Foreskin fibroblast (primary cell): ENCODE measurements at places on chromosomes 2 and 18.

GRCh38 chr2:32865399-32866068 lies 81.2 kb upstream of the LTBP1 start:
- DNase-seq = peak; percentile 97

GRCh38 chr2:96698221-96698861 lies 41.5 kb downstream of the LMAN2L start:
- no peak for DNase-seq

DNA sequence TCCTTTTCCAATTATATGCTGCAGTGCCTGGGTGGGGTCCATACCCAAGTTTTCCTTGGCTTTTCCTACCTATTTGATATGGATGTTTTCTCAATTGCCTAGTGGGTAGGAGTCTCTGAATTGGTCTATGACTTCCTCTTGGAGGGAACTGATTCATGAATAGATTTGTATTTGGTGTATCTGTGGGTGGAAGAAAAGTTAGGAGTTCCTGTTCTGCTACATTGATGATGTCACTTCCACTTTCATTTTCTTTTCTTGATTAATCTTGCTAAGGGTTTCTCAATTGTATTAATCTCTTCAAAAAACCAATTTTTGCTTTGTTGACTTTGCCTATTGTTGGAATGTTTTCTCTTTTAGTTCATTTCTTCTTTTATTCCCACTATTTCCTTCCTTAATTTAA lies 37.4 kb upstream of the SLC9A2 start:
- DNase-seq = no peak

DNA sequence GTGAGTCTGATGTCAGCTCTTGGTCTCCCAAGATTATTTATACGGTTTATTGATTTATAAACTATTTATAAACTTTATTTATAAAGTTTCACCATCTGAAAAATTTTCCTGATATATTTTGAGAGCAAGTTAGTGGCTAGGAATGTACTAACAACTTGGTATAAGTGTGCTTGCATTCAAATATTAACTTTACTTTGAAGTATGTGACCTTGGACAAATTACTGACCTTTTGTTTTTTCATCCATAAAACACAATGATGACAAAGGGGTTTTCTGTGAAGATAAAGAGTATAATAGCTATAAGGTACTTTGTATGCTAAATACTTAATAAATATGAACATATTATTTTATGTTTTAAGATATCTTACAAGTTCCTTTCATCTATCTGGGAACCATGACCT lies 221.7 kb downstream of the GCA start:
- no peak for DNase-seq

- no peak for DNase-seq
Measured at GRCh38 chr2:96254571-96254970, 11.2 kb downstream of the TMEM127 start.

DNA sequence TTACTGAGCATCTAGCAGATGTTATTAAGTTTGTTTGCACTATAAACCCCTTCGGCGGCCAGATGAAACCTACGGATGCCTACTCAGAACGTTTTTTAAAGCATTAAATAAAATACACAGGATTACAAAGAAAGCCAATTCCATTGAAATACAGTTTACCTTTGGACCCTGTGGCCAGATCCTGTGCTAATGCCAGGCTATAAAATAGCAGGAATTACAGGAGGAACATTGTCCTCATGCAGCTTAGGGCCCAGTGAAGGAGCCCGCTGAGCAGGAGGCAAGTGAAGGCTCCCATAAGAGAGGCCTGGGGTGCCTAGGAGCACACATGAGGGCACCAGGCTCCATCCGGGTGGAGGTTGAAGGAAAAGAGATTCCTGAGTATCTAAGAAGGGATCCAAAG lies 310.4 kb downstream of the MTX2 start:
- DNase-seq = no peak

DNA sequence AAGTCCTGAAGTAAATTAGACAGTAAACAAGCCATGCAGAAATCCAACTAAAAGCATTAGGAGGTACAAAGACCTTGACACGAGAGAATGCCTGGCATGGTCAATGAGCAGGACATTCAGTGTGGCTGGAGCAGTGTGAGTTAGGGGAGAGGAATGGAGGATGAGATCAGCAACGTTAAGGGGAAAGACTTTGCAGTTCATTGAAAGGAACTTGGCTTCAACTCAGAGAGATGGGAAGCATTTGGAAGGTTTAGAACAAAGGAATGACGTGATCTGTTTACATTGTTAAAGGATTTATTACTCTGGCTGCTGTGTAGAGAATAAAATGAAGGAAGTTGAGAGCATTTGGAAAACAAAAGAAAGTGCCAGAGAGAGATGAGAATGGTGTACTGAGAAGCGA lies 621.3 kb downstream of the XIRP2 start:
- peak; percentile 91 for DNase-seq

- DNase-seq = no peak
Measured at GRCh38 chr2:111196435-111196834, 75.7 kb downstream of the BCL2L11 start.

DNA sequence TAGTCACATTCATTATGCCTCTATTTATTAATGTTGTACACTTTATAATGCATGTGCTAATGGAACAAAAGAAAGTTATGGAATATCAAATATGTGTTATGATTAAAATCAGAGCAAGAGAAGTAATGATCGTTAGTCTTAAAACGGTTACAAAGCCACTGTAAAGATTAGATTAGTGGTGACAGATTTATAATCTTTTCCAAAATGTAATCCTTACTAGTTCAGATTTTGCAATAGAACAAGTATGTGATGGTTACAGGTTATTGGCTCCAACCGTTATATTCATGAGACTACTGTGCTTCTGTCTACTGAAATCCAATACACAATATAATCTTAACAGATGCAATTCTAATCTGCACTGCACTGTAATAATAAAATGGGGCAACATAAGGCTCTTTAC lies 180.6 kb downstream of the ZNF521 start:
- DNase-seq = no peak

DNA sequence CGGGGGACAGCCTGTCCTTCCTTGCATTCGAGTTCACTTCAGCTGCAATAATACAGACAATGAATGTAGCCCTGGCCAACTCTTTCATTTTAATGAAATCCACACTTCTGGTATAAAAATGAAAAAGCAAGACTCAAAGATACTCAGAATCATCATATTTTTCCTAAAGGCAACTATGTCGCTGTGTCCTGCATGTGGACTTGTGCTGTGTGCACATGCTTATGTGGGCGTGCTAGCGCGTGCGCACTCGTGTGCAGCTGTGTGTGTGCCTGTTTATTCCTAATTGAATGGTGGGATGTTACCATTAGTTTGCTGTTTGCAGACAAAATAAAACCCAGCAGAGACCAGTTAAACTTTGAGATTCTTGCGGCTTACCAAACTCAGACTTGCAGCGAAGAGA lies 49.6 kb downstream of the SMIM21 start:
- DNase-seq = peak; percentile 14

DNA sequence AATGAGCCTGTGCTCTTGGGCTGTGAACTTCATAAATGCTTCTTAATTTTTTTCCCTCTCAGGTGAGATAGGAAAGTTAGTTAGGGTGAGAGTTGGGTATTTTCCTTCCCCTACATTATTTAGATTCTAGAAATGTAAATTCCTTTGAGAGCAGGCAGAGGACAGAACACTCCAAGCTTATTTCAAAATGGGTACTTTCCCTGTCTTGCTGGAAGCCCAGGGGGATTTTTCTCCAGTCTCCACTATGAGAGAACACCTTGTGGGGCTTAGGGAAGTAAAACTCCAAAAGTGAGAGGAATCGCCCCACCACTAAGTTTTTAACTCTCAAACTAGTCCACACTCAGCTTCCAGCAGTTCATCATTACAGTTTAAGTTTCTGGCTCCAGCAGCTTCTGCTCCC lies 253.2 kb upstream of the CTAGE1 start:
- DNase-seq = no peak

DNA sequence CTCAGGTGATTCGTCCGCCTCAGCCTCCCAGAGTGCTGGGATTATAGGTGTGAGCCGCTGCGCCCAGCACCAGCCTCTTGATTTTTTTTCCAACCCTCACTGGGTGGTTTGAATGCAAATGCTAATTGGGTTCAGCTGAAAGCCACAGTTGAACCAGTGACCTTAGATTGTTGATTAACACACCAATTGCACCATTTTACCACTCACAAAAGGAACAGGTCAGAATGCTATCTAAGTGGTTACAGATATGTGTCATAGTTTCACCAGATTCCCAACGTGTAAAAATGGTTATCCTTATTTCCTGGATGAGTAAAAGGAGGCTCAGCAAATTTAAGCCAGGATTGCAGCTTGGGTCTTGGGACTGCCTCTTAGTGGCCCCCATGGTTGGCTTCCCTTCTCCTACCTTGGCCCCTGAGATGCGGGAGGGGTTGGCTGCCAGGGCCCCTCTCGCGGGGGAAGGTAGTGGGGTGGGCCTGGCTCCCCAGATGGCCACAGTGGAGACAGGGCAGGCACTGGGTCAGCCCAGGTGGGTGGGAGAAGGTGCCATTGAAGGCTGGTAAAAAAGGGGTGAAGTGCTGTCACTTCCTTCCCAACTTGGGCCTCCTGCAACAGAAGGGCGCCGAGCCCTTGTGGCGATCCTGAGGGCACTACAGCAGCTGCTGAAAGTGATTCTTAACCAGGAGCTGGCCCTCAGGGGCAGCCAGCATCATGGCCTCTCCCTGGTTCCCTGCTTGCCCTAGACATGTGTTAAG lies 164.9 kb upstream of the HAAO start:
- no peak for DNase-seq

DNA sequence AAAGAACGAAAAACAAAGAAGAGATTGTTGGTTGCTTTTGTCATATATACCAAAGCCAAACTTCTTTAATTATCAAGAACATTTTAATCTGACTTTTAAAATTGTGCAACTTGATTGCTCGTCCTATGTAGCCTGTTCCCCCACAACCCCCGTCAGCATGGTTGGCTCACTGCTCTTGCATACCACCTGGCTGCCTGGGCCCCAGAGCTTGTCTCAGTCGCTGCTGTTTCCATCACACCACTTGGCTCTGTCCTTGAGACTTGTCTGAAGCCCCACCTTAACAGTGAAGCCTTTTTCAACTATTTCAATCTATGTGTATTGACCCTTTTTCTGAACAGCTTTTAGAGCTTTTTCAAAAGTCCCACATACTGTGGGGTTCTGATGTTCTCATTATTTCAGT lies 270.8 kb downstream of the ZNF407 start:
- DNase-seq = no peak

- DNase-seq = no peak
Measured at GRCh38 chr2:81412681-81413080, 1108.1 kb upstream of the LRRTM1 start.

DNA sequence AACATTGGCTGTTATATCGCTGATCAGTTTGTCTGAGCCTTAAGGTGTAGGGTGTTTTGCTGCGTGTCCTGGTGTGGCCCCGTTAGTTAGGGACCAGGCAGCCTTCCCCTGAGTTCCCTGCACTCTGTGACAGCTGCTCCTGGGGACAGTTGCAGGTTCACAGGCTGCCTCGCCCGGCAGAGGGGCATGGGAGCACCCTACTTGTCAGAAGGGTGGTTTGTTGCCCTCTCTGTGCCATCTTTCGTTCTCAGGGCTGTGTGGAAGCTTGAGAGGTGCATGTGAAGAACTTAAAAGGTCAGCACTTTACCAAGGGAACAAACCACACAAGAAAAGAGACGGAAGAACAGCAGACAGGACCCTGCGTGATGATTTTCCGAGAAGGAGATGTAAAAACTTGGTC lies 159.6 kb downstream of the LDLRAD4 start:
- DNase-seq = no peak

GRCh38 chr18:7492385-7492784 lies 74.7 kb upstream of the PTPRM start:
- DNase-seq = no peak

GRCh38 chr2:240928476-240929363 lies 22.6 kb downstream of the CROCC2 start:
- no peak for DNase-seq

DNA sequence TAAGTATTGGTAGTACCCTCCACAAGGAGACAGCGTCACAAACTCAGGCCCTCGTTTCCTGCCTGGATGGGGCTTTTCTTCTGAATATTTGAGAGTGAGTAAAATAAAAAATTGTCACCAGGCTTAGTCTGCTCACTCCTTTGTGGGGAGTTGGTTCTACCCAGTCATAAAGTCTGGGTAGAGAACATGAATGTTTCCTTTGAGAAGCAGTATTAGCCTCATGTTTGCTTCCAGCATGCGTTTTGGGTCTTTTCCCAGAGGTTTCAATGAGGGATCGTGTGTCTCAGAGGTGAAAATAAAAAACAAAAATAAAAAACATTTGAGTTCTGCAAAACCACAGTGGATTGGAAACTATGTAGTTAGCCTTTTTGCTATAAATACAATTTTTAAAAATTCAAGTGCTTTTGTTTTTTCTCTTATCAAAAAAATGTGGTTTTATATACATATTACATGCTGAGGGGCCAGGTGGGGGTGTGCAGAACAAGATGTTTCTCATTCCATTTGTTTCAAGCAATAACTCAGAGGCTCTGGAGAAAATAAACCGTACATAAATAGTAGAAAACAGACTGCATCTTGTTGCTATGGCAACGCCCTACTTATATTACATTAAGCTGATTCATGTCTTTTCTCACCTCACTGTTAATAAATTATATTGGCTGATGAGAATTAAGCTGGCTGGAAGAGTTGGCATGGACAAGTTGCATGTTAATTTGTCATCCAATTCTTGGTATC lies 225.4 kb upstream of the FBXO11 start:
- DNase-seq = peak; percentile 58

DNA sequence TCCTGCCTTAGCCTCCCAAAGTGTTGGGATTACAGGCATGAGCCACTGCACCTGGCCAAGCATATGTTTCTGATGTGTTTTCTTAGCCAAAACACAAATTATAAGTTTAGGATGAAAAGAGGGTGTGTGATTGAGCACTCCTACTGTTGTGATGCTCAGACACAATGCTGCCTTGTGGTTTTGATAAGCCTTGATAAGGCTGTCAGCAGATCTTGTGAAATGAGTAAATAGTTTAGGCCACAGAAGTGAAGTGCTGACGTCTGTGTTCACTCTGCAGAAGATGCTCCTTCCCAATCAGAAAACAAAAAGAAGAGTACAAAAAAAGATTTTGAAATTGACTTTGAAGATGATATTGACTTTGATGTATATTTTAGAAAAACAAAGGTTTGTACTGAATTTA lies 24.3 kb downstream of the NCAPH start:
- DNase-seq = no peak

- no peak for DNase-seq
Measured at GRCh38 chr2:13002536-13003331, 286.0 kb downstream of the TRIB2 start.

DNA sequence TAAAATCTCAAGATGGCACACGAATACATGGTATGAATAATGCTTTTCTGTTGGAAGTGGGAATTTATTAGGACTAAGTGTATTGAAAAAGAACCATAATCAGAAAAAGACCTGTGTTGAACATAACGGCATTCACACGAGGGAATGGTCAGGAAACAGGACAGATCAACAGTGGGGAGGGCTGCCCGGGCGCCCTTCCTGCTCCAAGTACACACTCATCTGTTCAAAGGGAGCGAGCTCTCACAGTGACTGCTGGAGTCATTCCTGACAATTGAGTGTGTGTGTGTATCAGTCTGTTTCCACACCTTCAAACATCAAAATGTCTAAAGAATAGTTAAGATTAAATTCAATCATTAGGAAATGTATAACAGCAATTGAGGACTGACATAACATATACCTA lies 167.2 kb downstream of the HDAC4 start:
- no peak for DNase-seq
